Activated T-cell treated with anti-CD3 and anti-CD28 coated beads for 24 hours (primary cell): ENCODE measurements at places on chromosomes 6 and 20.

DNA sequence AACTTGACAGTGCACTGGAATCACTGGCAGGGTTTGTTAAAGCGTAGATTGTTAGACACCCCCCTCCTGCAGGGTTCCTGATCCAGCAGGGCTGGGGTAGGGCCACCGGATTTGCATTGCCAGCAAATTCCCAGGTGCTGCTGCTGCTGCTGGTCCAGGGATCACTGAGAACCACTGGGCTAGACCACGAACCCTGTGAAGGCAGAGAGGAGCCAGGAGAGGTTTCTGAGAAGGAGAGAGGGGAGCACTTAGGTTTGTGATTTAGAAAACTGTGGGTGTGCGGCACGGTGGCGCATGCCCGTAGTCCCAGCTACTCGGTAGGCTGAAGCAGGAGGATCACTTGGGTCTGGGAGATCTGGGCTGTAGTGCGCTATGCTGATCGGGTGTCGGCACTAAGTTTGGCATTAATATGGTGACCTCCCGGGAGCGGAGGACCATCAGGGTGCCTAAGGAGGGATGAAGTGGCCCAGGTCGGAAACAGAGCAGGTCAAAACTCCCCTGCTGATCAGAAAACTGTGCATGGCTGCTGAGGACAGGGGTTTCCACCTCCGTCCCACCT lies 53.6 kb upstream of the FAM83D start:
- DNase-seq: no peak

- peak; percentile 50 for DNase-seq
Observed at GRCh38 chr6:73262671-73263569, at the start of gene KHDC1. Gene KHDC1 (minus strand): TSS chr6:73263196. CDS start chr6:73242517, 20,679 bp downstream.

- no peak for DNase-seq
Observed at GRCh38 chr20:1105599-1106194, 12.7 kb upstream of the PSMF1 start.

GRCh38 chr6:110170081-110170480 lies 9.4 kb downstream of the WASF1 start:
- no peak for DNase-seq

DNA sequence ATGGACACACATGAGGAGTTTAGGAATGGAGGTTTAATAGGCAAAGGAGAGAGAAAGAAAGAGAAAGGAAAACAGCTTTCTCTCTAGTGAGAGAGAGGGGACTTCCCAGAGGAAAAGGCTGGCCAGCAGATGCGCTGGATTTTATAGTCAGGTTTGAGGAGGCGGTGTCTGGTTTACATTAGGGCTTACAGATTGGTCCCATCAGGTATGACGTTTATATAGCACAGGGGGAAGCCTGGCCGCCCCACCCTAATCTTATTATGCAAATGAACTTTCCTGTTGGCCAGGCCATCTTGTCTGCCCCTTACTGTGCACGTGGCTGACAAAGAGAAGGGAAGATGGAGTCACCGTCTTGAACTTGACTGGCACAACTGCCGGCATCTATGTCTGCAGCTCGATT lies 86.6 kb upstream of the QKI start:
- no peak for DNase-seq

DNA sequence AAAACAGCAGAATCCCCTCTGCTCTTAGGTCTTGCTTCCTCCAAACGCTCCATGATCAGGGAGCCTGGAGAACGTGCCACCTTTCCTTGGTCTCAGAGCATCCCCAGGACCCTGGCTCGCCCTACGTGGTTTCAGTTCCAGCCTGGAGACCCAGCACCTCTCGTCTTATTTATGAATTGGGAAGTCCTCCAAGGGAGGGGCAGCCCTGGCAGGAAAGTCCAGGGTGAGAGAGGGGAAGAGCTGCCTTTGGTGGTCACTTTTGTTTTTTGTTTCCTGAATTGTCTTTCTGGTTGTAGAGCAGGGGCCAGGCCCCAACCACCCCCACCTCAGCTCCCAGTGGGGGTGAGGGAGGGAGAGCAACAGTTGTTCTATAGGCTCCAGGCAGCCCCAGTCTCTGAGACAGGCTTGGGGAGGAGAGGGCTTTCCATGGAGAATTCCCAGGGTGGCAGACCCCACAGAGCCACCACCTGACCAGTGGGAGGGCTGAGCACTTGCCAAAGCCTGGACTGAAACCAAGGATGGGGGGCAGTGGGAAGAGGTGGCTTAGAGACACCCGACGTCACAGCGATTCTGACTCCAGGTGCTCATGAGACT lies 88.8 kb downstream of the PRND start:
- no peak for DNase-seq

DNA sequence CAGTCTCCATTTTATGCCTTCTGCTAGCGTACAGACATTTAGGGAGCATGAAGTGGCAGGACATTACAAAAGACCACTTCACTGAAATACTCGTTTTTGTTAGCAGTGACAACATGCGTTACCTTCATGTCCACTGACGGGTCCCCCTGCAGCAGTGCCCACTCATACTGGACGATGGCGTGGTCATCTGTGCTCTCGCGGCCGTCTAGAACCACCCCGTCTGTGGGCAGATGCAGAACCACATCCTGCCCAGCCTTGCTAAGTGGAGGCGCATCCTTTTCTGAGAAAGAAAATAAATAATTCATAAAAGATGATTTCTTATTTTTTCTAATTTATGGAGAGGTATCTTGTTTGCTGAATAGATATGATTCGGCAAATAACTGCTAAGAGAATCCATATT lies 11.3 kb downstream of the LRP11 start:
- no peak for DNase-seq

GRCh38 chr20:19913927-19914614 lies 103.1 kb upstream of the NAA20 start:
- no peak for DNase-seq

GRCh38 chr6:143545165-143545564 lies 33.6 kb upstream of the FUCA2 start:
- no peak for DNase-seq

DNA sequence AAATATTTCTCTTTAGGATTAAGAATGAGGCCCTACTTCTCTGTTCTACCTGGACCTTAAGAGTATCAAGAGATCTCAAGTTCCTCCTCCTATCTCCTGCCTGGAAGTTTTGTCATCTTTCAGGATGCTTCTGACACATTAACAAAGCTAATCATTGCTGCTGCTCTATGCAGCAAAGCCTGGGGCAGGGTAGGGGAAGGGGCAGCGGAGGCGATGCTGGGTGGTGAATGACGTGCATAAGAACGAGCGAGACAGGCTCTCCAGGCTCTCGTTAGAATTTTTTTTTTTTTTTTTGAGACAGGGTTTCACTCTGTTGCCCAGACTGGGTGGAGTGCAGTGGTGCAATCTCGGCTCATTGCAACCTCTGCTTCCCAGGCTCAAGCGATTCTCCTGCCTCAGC lies 31.2 kb downstream of the FERMT1 start:
- DNase-seq: no peak

DNA sequence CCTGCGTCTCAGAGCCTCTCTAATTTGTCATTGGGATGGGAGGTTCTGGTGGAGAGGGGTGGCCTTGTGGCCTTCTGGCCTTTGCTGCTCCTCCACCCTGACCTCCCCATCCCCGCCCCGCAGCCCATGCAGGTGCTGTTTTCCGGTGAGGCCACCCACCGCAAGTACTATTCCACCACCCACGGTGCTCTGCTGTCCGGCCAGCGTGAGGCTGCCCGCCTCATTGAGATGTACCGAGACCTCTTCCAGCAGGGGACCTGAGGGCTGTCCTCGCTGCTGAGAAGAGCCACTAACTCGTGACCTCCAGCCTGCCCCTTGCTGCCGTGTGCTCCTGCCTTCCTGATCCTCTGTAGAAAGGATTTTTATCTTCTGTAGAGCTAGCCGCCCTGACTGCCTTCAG lies 171.8 kb upstream of the RNF24 start:
- DNase-seq: no peak

DNA sequence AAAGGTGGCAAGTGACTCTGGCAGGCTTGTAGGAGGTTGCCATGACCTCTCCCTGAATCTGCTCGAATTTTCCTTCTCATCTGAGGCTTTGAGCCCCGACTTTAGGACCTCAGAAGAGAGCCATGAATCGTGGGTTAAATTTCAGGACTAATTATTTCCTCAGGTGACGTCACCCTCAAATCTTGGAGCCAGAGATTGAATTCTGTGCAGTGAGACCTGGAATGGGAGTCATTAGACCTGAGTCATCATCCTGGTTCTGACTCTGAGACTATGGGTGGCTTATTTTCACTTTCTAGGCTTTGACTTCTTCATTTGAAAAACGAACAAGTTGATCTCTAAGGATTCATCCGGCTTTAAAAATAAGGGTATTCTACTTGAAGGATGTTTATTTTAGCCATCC lies 48.5 kb upstream of the PDYN start:
- no peak for DNase-seq
